ENCODE measurements at places on chromosomes 4 and X.

DNA sequence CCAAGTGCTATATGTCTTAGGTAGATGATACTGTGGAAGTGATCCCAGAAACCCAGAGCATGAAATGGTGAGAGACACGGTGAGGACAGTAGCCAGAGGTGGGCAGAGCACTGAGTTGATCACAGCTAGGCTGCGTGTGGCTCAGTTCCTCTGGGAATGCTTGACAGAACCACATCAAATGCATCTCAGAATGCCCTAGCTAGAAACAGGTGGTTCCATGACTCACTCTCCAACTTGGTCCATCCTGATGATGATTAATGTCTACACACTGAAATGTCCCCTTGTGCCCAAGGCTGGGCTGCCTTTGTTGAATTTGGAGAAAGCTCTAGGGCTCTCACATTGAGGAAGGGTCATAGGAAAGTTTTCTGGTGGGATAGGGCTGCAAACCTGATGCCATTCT lies 113.6 kb downstream of the ZNF518B start:
- DNase-seq, result no peak

DNA sequence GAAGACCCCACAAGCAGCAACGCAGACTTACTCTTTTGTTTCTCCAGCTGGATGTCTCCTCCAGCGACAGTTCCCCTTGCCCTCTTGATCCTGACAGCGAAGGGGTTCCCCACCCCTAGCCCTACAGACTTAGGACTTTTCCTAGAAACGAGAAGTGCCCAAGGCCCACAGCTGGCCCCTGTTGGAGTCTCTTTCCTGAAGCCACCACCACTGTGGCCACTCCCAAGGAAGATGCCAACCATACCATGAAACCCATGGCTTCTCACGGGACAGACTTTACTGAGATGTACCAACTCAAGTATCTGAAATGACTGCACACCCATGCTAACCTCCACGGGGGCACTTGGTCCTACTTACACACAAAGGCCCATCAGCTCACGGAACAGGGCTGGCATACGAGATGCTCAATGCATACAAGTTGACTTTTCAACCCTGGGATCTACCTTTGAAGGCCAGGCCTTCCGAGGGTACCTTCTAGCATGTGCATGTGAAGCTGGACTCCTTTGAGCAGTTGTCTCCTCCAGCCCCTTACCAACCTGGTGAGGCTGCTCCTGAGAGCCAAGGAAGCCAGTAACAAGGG lies 924 bp upstream of the IRAK1 start:
- no peak for DNase-seq

DNA sequence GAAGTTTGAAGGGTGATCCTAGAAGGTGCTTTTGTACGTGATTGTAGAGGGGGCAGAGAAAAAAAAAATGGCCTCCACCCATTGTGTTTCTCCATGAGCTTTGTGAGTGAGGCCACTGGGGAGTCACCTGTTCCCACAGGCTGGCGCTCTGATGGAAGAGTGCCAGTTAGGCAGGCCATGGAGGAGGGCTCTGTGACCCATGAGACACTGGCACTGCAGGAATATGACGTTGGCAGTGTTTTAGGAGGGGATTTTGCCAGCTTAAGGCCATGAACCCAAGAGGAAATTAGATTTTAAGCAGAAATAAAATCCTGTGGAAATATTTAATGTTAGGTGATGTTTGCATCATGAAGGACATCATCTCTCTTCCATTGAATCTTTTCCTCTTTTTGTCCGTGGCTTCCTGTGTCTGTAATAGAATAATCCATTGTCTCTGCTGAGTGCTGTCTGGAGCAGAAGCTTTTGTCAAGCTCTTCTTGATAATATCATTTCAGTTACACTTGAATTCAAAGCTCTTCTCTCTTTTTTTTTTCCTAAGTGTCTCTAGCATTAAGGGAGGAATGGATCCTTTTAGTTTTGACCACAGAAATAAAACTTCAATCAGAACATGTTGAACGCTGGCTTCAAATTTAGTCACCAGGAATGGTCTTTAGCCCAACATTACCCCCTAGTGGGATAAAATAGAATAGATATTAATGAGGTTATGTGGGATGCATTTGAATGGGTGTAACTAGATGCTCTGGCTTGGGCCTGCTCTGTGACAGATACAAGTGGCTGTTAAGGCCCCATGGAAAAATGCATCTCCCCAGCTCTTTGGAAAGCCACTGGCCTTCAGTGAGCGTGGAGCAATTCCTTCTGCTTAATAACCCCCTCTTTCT lies 41.0 kb upstream of the UCP1 start:
- DNase-seq, result no peak

- no peak for DNase-seq
Measured at GRCh38 chr4:52861171-52861823, 820 bp upstream of the RASL11B start.

GRCh38 chr4:156594624-156595023 lies 377.0 kb downstream of the PDGFC start:
- no peak for DNase-seq

DNA sequence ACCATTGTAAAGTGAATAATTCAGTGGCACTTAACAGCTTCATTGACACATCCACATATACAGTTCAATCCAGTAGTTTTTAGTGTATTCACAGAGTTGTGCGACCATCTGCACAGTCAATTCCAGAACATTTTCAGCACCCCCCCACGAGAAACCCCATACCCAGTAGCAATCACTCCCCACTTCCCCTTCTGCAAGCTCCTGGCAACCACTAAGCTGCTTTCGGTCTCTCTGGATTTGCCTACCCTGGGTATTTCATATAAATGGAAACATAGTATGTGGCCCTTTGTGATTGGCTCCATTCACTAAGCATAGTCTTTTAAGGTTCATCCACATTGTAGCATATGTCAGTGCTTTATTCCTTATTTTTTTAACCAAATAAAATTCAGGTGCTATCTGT lies 10.0 kb downstream of the MSL3 start:
- DNase-seq, result no peak

GRCh38 chr4:88481537-88481936 lies 24.6 kb downstream of the HERC5 start:
- no peak for DNase-seq

GRCh38 chr4:76441881-76442280 lies 6.9 kb downstream of the SHROOM3 start:
- DNase-seq, result no peak

- DNase-seq, result no peak
Measured at GRCh38 chr4:24793219-24794005, 2.0 kb upstream of the SOD3 start.

Measured in activated T-cell treated with anti-CD3 and anti-CD28 coated beads for 4 hours (primary cell).